ENCODE measurements at places on chromosomes 4 and X.

DNA sequence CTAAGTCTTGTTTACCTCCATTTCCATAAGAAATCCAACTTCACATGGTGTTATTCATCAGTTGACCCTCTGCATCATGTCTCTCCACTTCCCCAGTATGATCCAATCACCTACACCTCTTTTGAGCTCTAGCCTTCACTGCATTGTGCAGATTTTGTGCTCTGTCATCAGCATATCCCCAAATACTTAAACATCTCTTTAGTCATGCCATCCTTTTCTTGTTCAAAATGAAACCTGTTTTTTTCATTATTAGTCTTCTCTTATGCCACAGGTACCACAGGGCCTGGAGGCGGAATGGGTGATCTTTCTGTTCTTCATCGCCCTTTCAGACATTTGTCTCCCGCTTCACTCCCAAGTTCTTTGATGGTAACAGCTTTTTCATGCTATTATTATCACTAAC is 382.7 kb upstream of the GALNTL6 start:
- no peak for DNase-seq

- DNase-seq: no peak
Observed at GRCh38 chr4:7358100-7358735, 76.5 kb downstream of the PSAPL1 start.

DNA sequence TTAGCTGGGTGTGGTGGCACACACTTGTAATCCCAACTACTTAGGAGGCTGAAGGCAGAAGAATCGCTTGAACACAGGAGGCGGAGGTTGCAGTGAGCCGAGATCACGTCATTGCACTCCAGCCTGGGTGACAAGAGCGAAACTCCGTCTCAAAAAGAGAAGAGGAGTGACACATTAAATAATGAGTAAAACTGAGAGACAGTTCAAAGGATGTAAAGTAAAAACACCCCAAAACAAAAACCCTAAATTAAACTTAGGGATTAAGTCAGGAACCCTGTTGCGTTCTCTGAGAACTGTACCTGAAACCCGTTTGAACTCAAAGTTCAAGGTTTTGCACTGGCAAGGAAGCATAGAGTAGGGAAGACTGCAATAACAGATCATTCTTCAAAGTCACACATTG is 141.7 kb downstream of the BRWD3 start:
- DNase-seq: peak; percentile 21

- DNase-seq: no peak
Observed at GRCh38 chr4:74635490-74636123, 158.7 kb downstream of the BTC start.

GRCh38 chr4:93710847-93711430 is 117.6 kb upstream of the ATOH1 start:
- DNase-seq: no peak

DNA sequence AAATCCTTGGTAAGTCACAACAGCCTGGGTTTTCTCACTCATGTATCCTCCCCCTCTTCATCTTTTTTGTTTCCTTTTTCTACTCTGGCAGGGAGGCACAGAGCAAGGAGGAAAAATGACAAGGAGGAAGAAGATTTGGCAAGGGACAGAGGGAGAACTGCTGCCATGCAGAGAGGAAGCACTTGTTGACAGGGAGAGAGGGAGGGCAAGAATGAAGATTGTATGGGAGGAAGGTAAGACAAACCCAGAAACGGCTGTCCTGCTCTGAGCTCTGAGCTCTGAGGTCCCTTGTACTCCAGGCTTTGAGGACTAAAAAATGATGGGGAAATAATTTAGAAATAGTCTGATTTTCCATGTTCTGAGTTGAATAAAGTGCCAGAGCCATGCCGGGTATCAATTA is 123.9 kb downstream of the DCHS2 start:
- no peak for DNase-seq

- no peak for DNase-seq
Observed at GRCh38 chr4:124321364-124321763, 391.2 kb downstream of the ANKRD50 start.

GRCh38 chrX:72305286-72306084 is at the start of gene CITED1:
TSS of gene CITED1 (minus strand) at chrX:72305914. CDS start at chrX:72302869, 3,045 bp downstream.
- peak; percentile 42 for DNase-seq

- no peak for DNase-seq
Observed at GRCh38 chr4:23194751-23195150, 502.0 kb downstream of the GBA3 start.

DNA sequence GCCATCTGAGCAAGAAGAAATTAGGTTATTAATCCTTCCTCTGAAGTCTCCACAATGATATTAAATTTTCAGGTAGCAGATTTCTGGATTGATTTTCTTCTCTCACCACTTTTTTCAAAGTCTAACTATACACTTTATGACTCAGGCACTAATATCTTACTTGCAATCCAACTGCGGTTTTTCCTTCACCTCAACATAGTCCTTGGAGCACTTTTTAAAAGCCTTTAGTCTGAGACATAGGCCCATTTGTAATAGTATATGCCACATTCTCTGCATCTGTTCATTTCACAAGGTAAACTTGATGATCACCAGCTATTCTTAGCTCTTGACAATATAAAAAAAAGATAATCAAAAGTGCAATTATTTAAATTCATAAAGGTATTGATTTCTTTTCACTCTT is 55.9 kb upstream of the EDNRA start:
- DNase-seq: no peak

- DNase-seq: no peak
Observed at GRCh38 chr4:179486570-179487335, 2044.5 kb upstream of the AGA start.

DNA sequence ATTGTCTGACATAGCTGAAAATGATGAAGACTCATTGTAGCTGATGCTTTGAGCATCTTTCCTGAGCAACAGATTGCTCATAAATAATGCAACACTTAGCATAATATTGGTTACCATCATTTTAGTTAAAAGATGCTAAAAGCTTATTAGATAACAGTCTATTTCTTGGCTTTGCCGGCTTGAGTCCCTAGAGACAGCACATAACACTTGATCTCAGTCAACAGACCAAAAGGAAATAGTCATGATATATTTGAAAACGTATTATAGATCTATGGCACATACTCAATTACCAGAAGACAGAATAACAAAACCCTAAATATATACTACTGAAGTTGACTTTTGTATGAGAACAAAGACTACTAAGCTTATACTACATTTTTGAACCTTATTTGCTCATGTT is 846.7 kb upstream of the EPHA5 start:
- no peak for DNase-seq

DNA sequence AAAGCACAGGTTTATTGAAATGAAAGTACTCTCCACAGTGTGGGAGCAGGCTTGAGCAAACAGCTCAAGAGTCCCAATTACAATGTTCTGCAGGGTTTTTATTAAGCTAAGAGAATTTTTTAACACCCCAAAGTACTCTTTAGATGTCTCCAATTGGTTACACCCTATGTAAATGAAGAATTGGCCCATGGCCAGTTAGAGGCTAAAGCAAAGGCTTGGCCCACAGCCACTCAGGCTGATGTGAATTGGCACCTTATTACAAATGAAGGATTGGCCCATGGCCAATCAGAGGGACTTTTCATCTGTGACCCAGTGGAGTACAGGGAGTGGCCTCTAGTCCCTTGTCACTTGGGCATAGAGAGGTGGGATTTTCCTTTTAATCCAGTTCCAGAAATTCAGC is 30.1 kb upstream of the IQCM start:
- no peak for DNase-seq

- no peak for DNase-seq
Observed at GRCh38 chr4:26212528-26212927, 108.3 kb upstream of the RBPJ start.

DNA sequence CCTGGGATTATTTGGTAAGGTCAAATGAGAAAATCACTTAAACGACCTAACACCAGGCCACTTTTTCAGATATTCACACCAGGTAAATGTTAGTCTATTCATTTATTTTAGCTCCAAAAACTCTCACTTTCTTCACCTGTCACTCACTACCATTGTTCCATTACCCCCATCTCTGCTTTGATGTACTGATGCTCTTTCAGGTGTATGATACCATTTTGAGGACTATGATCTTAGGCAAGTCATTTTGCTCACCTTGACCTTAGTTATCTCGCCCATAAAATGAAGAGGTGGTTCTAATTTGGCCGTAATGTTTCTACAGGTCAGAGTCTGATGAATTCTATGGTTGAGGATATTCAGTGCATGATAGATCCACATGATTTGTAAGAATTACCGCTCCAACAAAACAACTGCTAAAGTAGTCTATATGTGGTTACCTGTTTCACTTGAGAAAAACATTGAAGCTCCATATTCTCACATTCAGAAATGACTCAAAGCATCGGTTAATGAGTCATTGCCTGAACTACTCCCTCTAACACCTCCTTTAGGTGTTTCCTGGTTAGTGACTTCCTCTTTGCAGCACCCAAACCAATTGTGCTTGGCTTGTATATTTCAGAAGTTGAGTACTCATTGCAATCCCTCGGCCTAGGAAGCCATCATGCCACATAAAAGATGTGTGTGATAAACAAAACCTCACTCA is 4.5 kb downstream of the DTHD1 start:
- DNase-seq: peak; percentile 57

DNA sequence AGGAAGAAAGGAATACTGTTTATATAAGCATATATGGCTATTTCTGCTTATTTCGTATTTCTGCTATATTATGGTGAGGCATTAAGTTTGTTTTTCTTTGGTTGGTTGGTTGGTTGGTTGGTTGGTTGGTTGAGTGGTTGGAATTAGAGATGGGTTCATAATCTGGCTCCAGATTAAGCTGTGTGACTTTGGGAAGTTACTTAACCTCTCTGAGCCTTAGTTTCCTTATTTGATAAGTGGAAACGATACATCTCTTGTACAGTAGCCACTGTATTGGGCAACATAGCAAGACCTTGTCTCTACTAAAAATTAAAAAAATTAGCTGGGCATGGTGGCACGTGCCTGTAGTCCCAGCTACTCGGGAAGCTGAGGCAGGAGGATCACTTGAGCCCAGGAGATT is 46.1 kb upstream of the CEP135 start:
- no peak for DNase-seq

DNA sequence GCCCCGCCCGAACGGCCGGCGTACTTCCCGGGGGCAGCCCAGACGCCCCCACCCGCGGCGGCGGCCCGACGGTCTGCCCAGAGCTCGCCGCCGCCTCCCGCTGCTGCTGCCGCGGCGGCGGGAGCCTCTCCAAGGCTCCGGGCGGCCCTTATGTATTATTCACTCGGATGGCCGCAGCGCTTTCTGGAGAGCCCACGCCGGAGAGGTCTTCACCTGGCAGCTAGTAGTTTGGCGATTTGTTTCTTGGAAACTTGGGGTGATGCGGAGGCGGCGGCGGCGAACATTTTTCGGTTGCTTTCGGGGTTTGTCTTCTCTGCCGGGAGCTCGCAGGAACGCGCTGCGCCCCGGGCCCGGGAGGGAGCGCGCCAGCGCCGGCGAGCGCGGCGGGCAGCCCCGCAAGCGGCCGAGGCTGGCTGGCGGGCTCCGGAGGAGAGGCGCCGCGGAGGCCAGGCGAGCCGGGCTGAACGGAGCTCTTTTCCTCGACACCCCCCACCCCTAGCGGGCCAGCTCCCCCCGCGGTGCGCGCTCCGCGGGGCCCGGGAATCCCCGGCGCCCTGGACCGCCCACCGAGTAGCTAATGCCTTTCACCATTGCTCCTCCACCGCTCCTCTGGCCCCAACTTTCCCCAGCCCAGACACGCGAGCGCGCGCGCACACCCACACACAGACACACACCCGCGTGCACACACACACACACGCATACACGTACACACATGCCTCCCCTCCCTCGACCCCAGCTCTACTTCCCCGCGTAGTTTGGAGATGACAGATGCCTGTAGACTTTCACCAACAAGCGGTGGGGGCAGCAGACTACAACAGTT is 113.5 kb downstream of the DHX15 start:
- peak; percentile 45 for DNase-seq

DNA sequence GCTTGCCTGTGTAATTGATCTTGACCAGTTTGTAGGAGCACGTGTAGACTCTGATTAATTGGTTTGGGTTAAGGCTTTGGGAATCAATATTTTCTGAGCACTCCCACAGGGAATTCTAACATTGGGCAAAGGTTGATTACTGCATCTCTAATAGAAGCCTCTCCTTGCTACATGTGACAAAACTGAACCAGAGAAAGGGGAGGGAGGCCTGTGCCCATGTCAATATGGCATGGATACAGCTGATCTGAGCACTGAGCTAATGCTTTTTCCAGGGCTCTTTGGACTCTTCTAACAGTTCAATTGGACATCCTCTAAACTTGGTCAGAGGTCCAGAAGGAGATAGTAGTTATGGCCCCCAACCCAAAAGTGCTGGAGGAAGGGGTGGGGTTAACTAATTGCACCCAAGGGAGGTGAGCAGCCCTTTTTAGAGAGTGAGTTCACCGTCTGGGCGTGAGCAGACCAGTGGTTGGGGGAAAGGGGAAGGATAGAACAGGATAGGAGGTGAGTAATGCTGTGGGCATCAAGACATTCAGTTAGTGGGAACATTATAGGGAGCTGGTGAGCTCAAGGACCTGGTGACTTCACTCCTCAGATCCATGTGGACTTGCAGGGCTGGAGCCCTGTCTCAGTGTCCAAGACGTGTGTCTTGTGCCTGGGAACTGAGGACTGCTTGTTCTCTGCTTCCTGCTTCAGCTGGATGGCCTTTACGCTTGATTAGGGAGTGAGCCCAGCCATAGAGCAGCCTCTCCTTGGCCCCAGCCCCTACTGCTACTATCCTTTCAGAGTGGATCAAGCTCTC is 22.8 kb downstream of the MSN start:
- DNase-seq: no peak

GRCh38 chr4:40448875-40449274 is 113.7 kb downstream of the CHRNA9 start:
- no peak for DNase-seq

DNA sequence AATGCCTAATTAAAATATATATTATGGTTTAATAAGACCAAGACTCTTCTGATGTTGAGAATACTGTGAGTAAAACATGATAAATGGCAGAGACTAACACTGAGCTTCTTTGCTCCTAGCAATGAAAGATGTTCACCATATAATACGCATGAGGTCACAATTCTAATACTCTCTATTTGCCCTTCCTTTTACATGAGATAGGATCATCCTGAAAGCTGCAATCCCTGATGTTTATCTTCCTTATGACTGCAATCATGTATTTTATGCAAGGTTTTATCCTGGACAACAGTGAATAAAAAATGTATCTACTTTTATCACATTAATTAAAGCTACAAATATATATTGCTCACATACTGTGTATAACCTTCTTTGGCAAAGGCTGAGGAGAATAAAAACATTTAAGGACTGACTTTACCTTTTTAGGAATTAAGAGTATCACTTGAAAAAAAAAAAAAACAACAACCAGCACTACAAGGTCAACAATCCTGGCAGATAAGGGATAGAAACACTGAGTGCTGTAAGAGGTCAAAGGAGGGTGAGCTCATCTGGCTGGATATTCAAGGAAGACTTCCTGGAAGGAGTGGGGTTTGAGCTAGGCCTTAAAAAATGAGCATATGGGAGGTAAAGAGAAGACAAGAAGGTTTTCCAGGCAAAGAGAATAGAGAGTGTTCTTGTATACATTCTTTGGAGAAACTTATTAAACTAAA is 99.9 kb downstream of the AREG start:
- DNase-seq: no peak

DNA sequence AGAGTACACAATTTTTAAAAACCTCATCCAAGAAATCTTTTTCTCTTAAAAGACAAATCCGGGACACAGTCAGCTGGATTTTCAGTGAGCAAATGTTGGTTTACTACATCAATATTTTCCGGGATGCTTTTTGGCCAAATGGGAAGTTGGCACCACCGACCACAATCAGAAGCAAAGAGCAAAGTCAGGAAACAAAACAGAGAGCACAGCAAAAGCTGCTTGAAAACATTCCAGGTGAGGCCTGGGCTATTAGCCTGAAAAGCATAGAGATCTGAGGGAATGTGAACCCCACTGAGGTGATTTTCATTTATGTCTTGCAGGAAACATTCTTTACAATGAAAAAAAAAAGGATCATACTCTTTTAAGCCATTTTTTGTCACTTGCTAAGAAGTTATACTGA is 33.9 kb downstream of the LRP2BP start:
- DNase-seq: no peak
